ENCODE measurements at places on chromosomes 5 and 9. TPM values are rescaled to one million over a fixed set of nuclear protein-coding genes. Genes with fewer than 3 reads are reported as not detected.

GRCh38 chr5:18967637-18968036, 1020.4 kb downstream of the CDH18 start:
- H3K27me3 ChIP-seq, result no peaks in the 10 kb centered on the region
- no peaks in the 10 kb centered on the region for H3K36me3 ChIP-seq
- no peak overlapping the region for H3K4me3 ChIP-seq
- DNase-seq, result no peak
- no peak overlapping the region for H3K27ac ChIP-seq

Gene FBP1
- 2.4 TPM for total RNA-seq

GRCh38 chr5:109453251-109453650, 43.5 kb upstream of the PJA2 start:
- H3K27me3 ChIP-seq, result no peaks in the 10 kb centered on the region
- no peak overlapping the region for H3K27ac ChIP-seq
- no peaks in the 10 kb centered on the region for H3K36me3 ChIP-seq
- H3K4me1 ChIP-seq, result no peaks in the 10 kb centered on the region

DNA sequence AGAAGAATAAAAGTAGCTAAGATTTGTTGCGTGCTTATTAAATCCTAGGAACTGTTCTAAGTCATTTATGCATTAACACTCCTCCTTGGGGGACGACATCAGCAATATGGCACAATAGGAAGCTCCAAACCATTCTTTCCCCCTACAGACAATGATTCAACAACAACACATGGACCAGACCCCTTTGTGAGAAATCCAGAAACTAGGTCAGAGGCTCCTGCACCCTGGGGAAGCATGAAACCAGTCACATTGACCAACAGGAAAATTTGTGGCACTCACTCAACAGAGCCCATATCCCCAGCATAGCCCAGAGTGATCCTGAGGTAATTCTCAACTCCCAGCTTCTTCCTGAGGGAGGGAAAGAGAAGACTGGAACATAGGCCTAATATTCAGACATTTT, 294.4 kb downstream of the HINT1 start:
- no peak for DNase-seq
- H3K36me3 ChIP-seq, result no peaks in the 10 kb centered on the region
- H3K4me1 ChIP-seq, result no peaks in the 10 kb centered on the region
- H3K27me3 ChIP-seq, result no peaks in the 10 kb centered on the region
- H3K4me3 ChIP-seq, result no peak overlapping the region
- H3K27ac ChIP-seq, result no peak overlapping the region

DNA sequence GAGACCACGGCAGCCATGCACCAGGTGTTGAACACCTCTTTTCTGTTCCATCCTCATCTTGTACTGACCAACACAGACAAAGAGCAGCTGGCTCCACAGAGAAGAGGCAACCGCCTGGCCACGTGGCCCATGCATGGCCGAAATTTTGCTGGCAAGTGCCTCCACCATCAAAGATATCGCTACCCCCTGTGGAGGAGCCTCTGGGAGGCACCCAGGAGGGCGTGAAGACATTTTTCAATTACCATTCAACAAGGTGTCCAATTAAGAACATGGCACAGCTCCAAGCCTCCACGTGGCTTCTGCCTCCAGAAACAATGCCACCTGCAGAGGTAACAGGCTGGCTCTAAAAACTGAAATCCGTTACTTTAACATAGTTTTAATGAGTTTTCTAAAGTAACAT, 54.4 kb upstream of the CKS2 start:
- no peak overlapping the region for H3K4me3 ChIP-seq
- H3K27me3 ChIP-seq, result no peaks in the 10 kb centered on the region
- DNase-seq, result no peak
- no peaks in the 10 kb centered on the region for H3K36me3 ChIP-seq
- no peaks in the 10 kb centered on the region for H3K4me1 ChIP-seq
